ENCODE measurements at places on chromosomes 1 and 21. TPM values are rescaled to one million over a fixed set of nuclear protein-coding genes. Genes with fewer than 3 reads are reported as not detected.

The C1QC gene
- 32.7 TPM for polyA plus RNA-seq

The NPHS2 gene
- not detected for polyA plus RNA-seq

The EPHX1 gene
- 54.0 TPM for polyA plus RNA-seq

The ARHGEF16 gene
- polyA plus RNA-seq: 1.4 TPM

The NUF2 gene
- polyA plus RNA-seq: 0.23 TPM

The KCNJ10 gene
- 0.14 TPM for polyA plus RNA-seq

All from right cardiac atrium (tissue), 5 donors.